ENCODE measurements at places on chromosomes 3 and 15. TPM values are rescaled to one million over a fixed set of nuclear protein-coding genes. Genes with fewer than 3 reads are reported as not detected.
A peak's percentile ranks its signal among the peaks of the same experiment; 100 is the strongest.

ZNF662 gene
- total RNA-seq = 3.3 TPM

FAM81A gene
- 0.33 TPM for total RNA-seq

- peak; percentile 48 for DNase-seq
- no peak overlapping the region for H3K27ac ChIP-seq
- no peaks in the 10 kb centered on the region for H3K36me3 ChIP-seq
- H3K4me3 ChIP-seq = no peak overlapping the region
Measured at GRCh38 chr3:52004163-52004787, 8.6 kb upstream of the RPL29 start.

- H3K27me3 ChIP-seq = peaks cover 25% of the 10 kb centered on the region
- H3K36me3 ChIP-seq = no peaks in the 10 kb centered on the region
- H3K27ac ChIP-seq = no peak within 1 kb of the TSS
- H3K4me1 ChIP-seq = no peaks in the 10 kb centered on the region
Measured at GRCh38 chr15:79431636-79432344, at the start of gene MINAR1. Gene MINAR1, plus strand, starts transcription at chr15:79432336. Its CDS starts 23,812 bp downstream, at chr15:79456148.

GRCh38 chr3:45212095-45212468 is 14.0 kb downstream of the TMEM158 start:
- no peaks in the 10 kb centered on the region for H3K36me3 ChIP-seq
- H3K27me3 ChIP-seq = no peaks in the 10 kb centered on the region
- DNase-seq = no peak
- peaks cover 6% of the 10 kb centered on the region for H3K4me1 ChIP-seq
- no peak overlapping the region for H3K4me3 ChIP-seq

All from fibroblast of lung (primary cell).